ENCODE measurements at places on chromosomes 13 and 19.
A peak's percentile ranks its signal among the peaks of the same experiment; 100 is the strongest.

DNA sequence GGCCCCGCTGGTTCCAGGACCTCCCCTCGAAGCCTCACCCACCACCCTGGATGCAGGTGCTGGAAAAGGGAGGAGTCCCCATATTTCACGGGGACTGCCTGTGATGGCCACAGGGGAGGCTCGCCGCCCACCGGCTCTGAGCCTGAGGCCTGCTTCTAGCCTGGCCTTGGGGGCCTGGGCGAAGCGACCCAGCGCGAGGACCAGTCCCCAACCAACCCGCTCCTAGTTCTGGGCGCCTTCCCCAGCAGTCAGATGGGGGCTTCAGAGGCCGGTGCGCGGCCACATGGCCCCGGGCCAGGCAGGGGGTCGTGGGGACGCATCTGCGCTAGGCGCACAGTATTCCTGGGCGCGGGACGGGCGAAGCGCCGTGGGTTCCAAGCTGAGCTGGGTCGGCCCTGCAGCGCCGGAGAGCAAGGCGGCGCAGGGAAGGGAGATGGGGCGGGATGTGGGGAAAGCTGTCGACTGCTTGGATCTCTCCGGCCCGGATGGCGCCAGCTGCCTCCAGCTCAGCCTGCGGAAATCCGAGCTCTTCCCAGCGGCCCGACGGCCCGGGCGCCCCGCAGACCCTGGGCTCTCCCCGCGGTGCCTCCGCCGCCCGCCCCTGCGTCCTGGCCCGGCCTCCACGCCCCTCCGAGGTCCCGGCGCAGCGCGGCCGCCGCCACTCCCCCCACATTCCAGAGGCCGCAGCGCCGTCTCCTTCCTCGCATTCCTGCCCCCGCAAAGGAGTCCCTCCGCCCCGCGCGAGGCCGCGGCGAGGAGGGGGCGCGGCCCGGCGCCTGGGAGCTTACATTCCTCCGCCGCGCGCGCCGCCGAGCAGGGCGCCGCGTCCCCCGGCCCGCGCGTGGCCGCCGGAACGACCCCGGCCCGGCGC lies at the start of gene WTIP:
Gene WTIP (plus strand): TSS at position 788 of the 871 bp plus-strand sequence. CDS start 217 bp downstream, outside the sequence.
- peak; percentile 87 for DNase-seq

GRCh38 chr19:42528354-42529247 lies at the start of gene CEACAM1:
CEACAM1 (minus strand) TSS chr19:42528481; CDS start chr19:42528374, 107 bp downstream.
- peak; percentile 43 for DNase-seq

GRCh38 chr19:55273978-55274707 lies 5.8 kb downstream of the HSPBP1 start:
- DNase-seq: no peak

DNA sequence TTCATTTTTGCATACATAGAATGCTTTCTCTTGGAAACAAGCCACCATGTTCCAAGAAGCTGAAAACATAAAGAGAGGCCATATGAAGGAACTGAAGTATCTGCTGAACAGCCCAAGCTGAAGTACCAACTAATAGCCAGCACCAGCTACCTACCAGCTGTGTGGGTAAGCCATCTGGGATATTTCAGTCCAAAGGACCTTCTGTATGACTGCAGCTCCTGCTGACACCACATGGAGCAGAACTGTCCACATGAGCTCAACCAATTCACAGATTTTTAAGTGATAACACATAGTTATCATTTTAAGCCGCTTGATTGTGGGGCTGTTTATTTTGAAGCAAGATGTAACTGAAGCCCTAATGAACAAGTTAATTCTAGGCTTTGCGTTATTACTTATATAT lies 621.1 kb upstream of the KLHL1 start:
- no peak for DNase-seq

- DNase-seq: no peak
These were observed 17.0 kb upstream of the RUBCNL start for GRCh38 chr13:46403851-46404732.

- DNase-seq: peak; percentile 18
These were observed 131.2 kb downstream of the IRS2 start for GRCh38 chr13:109655206-109655600.

DNA sequence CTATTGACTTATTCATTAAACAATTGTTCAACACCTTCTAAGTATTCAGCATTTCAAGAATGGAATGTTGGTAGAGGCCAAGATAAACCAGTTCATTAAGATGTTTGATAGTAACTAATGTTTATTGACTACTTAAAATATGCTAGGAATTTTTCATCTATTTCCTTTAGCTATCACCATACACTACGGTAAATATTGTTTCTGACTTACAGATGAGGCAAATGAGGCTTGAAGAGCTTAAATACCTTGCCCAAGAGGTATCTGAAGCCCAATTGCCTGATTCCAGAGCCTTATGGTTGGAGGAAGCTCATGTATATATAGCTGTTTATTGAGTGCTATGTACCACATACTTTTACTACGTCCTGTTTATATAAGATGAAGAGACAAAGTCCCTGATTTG lies 286.2 kb downstream of the NDFIP2 start:
- DNase-seq: peak; percentile 18

- DNase-seq: no peak
These were observed 110.1 kb downstream of the FLT1 start for GRCh38 chr13:28384789-28385188.

GRCh38 chr13:108776650-108777049 lies 147.2 kb downstream of the MYO16 start:
- no peak for DNase-seq

GRCh38 chr13:112775791-112776279 lies 86.0 kb downstream of the ATP11A start:
- no peak for DNase-seq

GRCh38 chr13:91155512-91156114 lies 191.9 kb upstream of the MIR17HG start:
- no peak for DNase-seq

GRCh38 chr19:604355-604754 lies 14.7 kb downstream of the HCN2 start:
- DNase-seq: no peak

- peak; percentile 33 for DNase-seq
These were observed 18.1 kb downstream of the DDX39A start for GRCh38 chr19:14400951-14401431.

DNA sequence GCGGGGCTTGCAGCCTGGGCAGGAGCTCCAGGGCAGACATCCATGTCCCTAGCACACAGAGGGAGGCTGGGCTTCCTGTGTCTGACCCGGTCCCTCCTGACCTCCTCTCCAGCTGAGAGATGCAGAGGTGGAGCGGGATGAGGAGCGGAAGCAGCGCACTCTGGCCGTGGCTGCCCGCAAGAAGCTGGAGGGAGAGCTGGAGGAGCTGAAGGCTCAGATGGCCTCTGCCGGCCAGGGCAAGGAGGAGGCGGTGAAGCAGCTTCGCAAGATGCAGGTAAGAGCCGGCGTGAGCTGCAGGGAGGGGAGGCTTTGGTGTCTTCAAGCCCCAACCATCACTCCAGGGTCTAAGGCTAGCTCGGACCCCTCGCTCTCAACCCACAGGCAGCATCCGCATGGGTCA lies 38.4 kb downstream of the KCNC3 start:
- no peak for DNase-seq

DNA sequence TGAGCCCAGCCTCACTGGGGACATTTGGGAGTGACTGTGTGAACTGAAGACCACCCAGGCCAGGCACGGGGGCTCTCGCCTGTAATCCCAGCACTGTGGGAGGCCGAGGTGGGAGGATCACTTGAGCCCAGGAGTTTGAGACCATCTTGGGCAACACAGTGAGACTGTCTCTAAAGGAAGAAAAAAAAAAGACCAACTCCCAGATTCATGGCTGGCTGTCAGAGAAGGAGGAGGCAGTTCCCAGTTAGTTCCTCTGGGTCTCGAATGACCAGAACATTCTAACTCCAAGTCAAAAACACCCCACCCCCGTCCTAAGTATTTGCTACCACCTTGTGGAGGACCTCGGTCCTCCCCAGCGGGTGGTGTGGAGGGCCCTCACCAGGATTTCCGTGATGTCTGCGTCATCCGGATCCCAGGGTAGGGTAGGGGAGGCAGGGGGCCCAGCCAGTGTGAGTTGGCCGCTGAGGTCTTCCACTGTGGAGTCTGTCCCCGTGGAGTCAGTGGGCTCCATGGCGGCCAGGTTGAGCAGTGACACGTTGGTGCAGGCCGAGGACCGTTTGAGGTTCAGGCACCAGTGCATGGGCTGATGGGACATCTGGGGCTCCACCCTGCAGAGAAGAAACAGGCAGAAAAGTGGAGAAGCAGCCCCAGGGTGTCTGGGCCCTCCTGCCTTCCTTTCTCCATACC lies 1.3 kb downstream of the TSKS start:
- DNase-seq: peak; percentile 21

GRCh38 chr13:37209621-37210580 lies 104.4 kb upstream of the CSNK1A1L start:
- DNase-seq: peak; percentile 40

DNA sequence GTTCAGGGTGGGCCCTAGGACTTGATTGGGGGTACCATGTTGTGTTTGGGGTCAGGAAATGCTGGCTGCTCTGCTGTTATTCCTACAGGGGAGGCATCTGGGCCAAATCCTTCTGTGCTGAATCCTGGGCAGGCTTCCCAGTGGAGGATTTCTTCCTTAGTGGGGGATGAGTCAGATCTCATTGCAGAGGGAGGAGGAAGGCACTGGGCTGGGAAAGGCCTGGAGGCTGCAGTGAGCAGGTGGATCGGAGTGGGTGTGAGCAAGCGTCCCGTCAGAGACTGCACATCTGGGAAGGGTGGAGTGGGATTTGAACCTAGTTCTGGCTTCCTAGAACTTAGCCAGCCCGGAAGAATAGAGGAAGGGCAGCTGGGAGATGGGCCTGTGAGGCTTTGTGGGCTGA lies 11.5 kb downstream of the CCDC124 start:
- DNase-seq: peak; percentile 70

GRCh38 chr13:42548731-42549551 lies 25.0 kb upstream of the TNFSF11 start:
- peak; percentile 85 for DNase-seq

DNA sequence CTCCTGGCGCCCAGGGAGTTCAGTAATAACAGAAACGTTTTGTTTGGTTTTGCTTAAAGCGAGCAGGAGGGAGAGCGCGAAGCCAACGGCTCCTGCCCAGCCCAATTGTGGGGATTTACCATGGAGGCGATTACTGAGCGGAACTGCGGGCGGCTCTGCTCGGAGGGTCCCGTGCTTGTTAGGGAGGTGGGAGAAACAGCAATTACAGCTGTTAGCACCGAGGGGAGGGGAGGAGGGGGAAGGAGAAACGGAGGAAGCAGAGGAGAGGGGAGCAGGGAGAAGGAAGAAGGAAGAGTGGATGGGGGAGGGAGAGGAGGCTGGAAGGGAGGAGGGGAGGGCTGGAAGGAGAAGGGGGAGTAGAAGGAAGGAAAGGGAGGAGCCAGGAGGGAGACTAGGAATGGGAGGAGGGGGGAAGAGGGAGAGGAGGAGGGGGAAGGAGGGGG lies 7.7 kb upstream of the ONECUT3 start:
- DNase-seq: no peak

GRCh38 chr19:51807111-51807701 lies 12.2 kb downstream of the FPR3 start:
- peak; percentile 48 for DNase-seq

DNA sequence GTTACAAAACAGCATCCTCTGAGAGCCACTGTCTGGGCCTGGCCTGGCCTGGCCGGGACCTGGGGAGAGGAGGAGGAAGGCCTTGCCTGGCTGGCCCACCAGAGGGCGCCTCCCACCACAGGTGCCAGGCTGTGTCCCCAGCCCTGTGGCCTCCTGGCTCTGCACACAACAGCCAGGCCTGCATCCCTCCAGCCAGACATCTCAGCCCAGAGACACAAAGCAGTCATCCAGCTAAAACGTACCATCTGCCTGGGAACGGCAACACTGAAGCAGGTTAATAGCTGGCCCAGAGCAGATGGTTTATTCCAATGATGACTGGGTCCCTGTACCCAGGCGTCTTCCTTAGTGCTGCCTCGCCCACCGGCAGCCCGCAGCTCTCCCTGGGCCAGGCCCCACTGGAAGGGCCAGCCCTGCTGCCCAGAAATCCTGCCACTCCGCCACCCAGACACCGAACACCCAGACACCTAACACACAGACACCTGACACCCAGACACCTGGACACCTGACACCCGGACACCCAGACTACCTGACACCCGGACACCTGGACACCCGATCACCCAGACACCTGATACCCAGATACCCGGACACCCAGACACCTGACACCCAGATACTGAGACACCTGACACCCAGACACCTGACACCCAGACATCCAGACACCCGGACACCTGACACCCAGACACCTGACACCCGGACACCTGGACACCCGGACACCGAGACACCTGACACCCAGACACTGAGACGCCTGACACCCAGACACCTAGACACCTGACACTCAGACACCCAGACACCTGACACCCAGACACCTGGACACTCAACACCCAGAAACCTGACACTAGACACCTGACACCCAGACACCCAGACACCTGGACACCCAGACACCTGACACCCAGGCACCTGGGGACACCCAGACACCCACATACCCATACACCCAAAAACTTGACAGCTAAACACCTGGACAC lies 20.1 kb downstream of the C19orf12 start:
- DNase-seq: peak; percentile 63

GRCh38 chr19:4976401-4977298 lies 7.7 kb downstream of the KDM4B start:
- peak; percentile 99 for DNase-seq

GRCh38 chr19:16530540-16531379 lies 11.5 kb downstream of the CHERP start:
- DNase-seq: no peak

- no peak for DNase-seq
These were observed 6.7 kb upstream of the FCGBP start for GRCh38 chr19:39941151-39941550.

- DNase-seq: no peak
These were observed 91.9 kb upstream of the MBNL2 start for GRCh38 chr13:97130190-97130589.

GRCh38 chr19:11061952-11062351 lies 27.3 kb upstream of the LDLR start:
- DNase-seq: no peak

DNA sequence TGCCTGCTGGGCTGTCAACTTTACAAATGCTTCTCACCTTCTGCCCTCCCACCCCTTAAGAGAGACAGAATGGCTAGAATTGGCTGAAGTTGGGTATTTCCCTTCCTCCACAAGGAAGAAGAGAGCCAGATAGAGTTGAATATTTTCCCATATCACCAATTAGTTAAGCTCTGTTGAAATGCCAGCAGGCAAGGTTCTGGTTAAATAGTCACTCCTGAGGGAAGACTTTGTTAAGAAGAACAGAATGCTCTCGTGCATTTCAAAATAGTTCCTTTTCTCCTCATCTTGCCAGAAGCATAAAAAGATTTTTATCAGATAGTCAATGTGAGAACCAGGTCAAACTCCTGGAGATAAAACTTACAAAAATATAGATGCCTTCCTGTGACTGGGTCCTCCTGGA lies 2857.0 kb upstream of the PCDH20 start:
- no peak for DNase-seq

Data from iris pigment epithelial cell (primary cell).